ENCODE measurements at places on chromosomes 16 and 17.

DNA sequence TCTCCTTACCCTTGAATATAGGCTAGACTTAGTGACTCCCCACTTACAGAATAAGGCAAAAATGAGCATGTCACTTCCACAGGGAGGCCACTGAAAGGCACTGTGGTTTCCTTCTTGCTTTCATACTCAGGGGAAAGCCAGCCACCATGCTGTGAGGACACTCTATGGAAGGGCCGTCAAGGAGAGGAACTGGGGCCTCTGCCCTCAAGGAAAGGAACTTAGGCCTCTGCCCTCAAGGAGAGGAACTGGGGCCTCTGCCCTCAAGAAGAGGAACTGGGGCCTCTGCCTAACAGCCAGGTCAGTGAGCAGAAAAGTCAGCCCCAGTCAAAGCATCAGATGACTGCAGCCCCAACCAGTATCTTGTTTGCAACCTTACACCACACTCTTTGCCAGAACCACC is 30.1 kb downstream of the VPS35 start:
- DNase-seq: no peak

GRCh38 chr16:28910086-28911031 is 14.7 kb downstream of the RABEP2 start:
- no peak for DNase-seq

- no peak for DNase-seq
Observed at GRCh38 chr17:76545918-76546555, 6.2 kb downstream of the PRCD start.

DNA sequence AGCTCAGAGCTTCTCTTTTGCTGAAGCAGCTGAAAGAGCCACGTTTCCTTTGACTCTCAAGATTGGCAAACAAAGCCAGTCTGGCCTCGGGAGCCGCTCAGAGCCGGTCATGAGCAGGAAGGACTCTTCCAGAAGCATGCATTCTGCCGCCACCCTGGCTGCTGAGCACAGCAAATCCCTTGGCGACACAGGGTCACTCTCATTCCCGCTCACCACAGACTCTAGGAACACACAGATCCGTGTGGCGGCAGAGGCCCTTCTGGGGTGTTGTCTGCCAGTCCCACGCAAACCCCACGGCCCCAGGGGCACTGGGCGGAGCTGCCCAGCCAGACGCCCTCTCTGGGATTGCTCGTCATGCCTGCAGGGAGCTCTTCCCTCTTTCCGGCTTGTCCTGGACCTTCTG is 157.0 kb downstream of the C16orf95 start:
- no peak for DNase-seq

- DNase-seq: no peak
Observed at GRCh38 chr17:72372185-72372584, 251.4 kb downstream of the SOX9 start.

GRCh38 chr17:79561486-79562133 is 49.2 kb downstream of the RBFOX3 start:
- DNase-seq: no peak

GRCh38 chr16:50458667-50459495 is 89.3 kb upstream of the NKD1 start:
- no peak for DNase-seq

- DNase-seq: peak; percentile 13
Observed at GRCh38 chr17:76678330-76678729, 32.4 kb downstream of the MXRA7 start.

GRCh38 chr17:79835953-79836509 is 3.2 kb downstream of the CBX4 start:
- DNase-seq: no peak

- DNase-seq: peak; percentile 49
Observed at GRCh38 chr17:43766413-43767052, 7.9 kb upstream of the SOST start.

DNA sequence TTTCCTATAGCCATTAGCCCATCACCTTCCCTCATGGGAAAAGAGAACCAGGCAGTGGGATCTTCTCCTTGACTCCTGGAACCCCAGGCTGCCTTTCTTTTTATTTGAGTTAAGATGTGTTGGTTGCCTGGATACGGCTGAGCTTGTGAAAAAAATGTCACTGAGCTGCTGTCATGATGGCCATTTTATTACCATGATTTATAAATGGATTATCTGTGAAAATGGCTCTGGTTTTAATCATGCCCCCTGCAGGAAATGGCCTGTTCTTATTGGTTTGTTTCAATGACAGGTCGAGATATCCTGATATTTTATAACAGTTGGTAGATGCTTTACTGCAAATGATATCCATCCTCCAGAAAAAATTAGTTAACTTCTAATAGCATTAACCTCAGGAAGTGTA is 640.4 kb downstream of the CDH11 start:
- no peak for DNase-seq

- no peak for DNase-seq
Observed at GRCh38 chr16:1710811-1711507, 5.0 kb downstream of the MAPK8IP3 start.

- no peak for DNase-seq
Observed at GRCh38 chr16:5845046-5845445, 747.5 kb upstream of the EEF2KMT start.

- DNase-seq: no peak
Observed at GRCh38 chr16:80123189-80123588, 417.6 kb upstream of the DYNLRB2 start.

GRCh38 chr17:15972497-15972951 is 27.0 kb downstream of the ZSWIM7 start:
- DNase-seq: no peak

DNA sequence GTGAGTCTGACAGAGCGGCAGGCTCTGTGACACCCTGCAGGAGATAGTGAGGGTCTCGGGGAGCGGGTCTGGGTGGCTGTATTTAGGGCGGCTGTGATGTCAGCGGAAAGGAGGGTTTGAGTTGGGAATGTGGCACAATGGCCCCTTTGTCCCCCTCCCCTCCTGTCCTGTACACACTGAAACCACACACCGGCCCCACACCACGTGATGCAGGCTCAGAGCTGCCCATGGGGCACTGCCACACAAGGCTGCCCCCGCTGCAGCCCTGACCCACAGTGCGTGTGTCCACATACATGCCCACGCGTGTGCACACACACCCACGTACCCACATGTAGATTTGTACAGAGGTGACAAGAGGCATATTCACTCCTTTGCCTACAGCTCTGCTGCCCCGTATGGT is 15.3 kb downstream of the SGCA start:
- no peak for DNase-seq

- DNase-seq: no peak
Observed at GRCh38 chr17:35748341-35748841, 4.6 kb downstream of the GAS2L2 start.

DNA sequence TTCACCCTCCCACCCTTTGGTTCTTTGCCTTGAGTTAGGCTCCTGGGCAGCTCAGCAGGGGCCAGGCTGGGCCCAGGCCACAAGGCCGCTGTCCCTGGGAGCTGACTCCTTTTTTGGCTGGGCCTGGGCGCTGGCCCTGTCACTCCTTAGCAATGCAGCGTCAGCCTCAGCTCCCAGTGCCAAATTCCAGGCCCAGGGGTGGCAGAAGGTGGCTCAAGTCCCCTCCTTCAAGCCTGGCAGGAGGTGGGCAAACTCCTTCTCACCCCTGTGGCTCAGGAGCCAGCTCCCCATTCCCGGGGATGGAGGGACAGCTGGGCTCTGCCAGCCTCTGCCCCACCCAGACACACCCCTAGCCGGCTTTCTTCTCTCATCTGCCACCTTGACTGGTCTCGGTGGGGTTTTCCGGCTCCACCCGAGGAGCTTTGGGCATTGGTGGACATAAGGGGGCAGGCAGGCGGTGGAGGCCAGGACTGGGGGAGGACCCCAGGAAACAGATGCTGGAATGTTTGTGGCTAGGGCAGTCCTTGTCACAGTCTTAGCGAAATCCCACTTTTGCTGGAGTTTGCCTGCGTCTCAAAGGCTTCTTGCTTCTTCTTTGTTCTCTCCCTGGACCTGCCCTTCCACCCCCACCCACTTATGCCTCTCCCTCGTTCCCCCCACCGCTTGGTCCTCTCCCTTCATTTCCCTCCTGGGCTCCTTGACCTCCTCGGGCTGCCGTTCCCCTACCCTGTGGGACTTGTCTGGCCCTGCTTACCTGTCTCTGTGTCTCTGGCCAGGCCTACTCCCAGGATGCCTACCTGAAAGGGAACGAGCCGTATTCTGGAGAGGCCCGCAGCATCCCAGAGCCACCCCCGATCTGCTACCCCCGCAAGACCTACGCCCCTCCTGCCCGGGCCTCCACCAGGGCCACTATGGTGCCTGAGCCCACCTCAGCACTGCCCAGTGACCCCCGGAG is 37.4 kb downstream of the ARHGAP23 start:
- DNase-seq: no peak

GRCh38 chr17:13583996-13584700 is 17.6 kb downstream of the HS3ST3A1 start:
- DNase-seq: no peak

DNA sequence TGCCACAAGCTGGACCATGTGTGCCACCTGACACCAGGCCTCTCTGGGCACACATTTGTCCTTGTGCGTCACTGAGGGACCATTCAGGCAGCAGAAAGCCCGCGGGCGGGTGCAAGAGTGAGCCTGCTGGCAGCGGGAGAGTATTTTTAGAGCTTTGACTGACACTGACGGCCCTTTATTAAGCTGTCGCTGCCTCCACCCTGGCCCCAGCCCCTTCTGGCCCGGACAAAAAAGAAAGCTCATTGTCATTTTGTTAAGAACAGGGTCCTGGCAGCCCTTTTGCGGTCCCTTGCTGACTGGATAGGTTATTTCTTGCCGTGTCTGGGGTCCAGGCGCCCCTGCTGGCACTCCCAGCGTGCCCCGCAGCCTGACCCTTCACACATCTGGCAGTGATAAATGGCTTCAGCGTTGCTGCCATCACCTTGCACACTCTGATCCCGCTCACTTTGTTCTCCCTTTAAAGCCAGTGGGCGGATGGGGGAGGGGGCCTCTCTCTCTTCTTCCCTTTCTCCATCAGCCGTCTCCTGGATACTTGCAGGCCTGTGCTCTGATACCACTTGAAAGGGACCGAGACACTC is 78.4 kb upstream of the NKD1 start:
- DNase-seq: no peak

GRCh38 chr17:13727441-13728171 is 125.9 kb upstream of the HS3ST3A1 start:
- DNase-seq: no peak

GRCh38 chr17:8997994-8998628 is 23.2 kb upstream of the NTN1 start:
- peak; percentile 76 for DNase-seq

DNA sequence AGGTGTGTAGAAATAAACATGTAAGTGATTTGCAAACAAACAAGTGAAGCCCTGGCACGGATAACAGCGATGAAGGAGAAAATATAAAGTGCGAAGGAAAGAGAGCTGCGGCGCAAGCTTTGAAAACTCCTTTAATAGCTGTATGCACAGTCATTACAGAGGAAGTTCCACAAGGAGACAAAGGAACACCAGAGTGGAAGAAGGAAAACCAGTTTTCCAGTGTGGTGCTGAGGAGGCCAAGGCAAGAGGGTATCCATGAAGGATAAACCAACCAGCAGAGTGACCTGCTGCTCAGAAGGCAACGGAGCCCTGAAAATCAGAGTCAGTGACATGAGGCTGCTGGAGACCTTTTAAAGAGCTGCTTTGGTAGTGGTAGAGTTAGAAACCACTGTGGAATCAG is 24.4 kb downstream of the METTL16 start:
- DNase-seq: no peak

- no peak for DNase-seq
Observed at GRCh38 chr16:73140929-73141328, 93.0 kb upstream of the ZFHX3 start.

DNA sequence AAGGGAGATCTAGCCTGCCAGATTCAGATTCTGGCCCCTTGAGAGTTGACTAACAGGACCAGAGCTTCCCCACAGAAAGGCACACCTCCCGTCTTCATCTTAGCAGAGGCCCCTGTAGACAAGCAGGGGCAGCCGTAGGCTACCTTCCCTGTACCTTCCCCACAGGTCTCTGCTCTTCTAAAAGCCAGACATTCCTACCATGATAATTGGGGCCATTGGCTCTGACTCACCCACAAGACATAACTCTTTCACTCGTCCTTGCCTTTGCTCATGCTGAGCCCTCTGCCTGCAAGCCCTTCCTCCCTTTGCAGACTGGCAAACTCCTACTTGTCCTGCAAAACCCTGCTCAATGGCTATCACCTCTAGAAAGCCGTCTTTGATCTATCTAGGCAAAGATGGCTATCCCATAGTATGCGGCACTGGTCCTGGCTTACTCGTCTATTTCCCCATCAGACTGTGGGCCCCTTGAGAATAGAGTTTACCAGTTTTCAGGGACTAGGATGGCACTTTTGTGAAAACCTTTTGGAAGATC is 43.8 kb downstream of the PIMREG start:
- no peak for DNase-seq

GRCh38 chr16:67542464-67542863 is 13.8 kb downstream of the RIPOR1 start:
- peak; percentile 66 for DNase-seq

DNA sequence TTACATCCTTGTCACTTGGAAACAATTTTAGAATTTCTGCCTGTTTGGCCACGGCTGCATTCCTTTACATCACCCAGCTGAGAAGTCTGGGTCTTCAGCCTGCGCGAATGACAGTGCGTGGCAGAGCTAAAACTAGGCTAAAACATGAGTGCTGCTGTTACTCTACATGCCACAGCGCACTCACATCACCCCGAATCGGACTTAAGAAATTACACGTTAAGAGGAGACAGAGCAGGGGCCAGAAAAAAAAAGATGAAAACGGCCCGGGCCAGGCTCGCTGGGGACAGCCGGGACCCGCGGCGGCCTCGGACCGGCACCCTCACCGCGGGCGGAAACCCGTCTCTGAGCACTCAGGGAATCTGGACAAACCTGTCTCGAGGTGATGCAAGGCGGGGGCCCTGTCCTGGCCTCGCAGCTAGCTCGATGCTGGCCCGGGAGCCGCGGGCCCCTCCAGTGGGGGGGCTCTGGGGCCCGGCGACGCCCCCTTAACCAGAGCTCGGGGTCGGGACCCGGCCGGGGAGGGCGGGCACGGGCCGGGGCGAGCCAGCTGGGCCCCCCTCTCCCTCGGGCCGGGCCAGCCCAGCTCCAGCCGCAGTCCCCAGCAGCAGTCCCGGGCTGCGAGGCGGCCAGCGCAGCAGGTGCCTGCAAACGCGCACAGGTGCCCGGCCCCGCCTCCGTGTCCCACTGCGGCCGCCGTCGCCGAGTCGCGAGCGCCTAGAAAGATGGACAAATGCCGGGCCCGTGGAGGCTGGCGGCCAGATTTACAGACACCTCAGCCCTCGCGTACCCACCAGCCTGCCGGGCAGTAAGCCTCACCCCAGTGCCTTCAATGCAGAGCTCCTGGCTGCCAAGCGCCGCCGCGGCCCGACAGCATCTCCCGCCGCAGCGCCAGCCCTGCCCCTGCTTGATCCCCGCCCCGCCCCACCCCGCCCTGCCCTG is at the start of gene AKTIP:
AKTIP (minus strand) TSS at position 879 of the 939 bp plus-strand sequence. CDS start 2,950 bp downstream, outside the sequence.
- DNase-seq: peak; percentile 13

All from T-helper 9 cell (primary cell).